Activated CD8-positive, alpha-beta T cell treated with anti-CD3 and anti-CD28 coated beads for 36 hours (primary cell): ENCODE measurements at places on chromosomes 11 and 22.

GRCh38 chr22:28379075-28379779, 300.4 kb downstream of the TTC28 start:
- peaks cover 4% of the 10 kb centered on the region for H3K4me1 ChIP-seq
- no peaks in the 10 kb centered on the region for H3K36me3 ChIP-seq
- H3K27me3 ChIP-seq = no peaks in the 10 kb centered on the region

GRCh38 chr11:75734491-75735180, 17.0 kb downstream of the MOGAT2 start:
- no peaks in the 10 kb centered on the region for H3K4me1 ChIP-seq
- H3K36me3 ChIP-seq = no peaks in the 10 kb centered on the region
- no peak for DNase-seq
- H3K27ac ChIP-seq = no peak overlapping the region
- H3K27me3 ChIP-seq = peaks cover 4% of the 10 kb centered on the region

DNA sequence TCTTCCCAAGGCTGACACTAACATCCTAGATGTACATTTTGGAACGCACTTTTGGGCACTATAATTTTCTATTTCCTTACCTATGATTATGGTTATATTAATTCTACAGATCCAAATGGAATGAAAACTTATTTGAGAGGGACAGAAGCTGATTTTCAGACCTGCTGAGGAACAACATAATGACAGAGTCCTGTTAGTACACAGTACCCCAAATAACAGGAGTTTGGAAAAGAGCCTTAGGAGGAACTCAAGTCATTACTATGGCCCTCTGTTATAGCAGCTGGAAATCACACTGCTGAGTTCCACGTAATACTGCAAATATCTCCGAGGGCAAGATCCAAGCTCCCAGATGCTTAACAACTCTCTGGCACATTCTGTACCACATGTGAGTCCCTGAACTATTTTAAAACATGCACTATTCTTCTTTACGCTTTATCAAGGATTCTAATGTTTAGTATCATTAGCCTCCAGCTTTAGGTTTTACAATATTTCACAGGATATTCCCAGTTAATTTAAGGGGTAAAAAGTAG, 1027.7 kb upstream of the CCDC90B start:
- no peaks in the 10 kb centered on the region for H3K36me3 ChIP-seq
- no peak overlapping the region for H3K4me3 ChIP-seq
- no peaks in the 10 kb centered on the region for H3K27me3 ChIP-seq
- no peak overlapping the region for H3K27ac ChIP-seq
- no peak for DNase-seq
- no peaks in the 10 kb centered on the region for H3K4me1 ChIP-seq

GRCh38 chr11:108662700-108663099, 2.2 kb upstream of the DDX10 start:
- H3K27me3 ChIP-seq = peaks cover 2% of the 10 kb centered on the region
- no peak for DNase-seq
- no peak overlapping the region for H3K27ac ChIP-seq
- no peak overlapping the region for H3K4me3 ChIP-seq
- peaks cover 17% of the 10 kb centered on the region for H3K36me3 ChIP-seq

DNA sequence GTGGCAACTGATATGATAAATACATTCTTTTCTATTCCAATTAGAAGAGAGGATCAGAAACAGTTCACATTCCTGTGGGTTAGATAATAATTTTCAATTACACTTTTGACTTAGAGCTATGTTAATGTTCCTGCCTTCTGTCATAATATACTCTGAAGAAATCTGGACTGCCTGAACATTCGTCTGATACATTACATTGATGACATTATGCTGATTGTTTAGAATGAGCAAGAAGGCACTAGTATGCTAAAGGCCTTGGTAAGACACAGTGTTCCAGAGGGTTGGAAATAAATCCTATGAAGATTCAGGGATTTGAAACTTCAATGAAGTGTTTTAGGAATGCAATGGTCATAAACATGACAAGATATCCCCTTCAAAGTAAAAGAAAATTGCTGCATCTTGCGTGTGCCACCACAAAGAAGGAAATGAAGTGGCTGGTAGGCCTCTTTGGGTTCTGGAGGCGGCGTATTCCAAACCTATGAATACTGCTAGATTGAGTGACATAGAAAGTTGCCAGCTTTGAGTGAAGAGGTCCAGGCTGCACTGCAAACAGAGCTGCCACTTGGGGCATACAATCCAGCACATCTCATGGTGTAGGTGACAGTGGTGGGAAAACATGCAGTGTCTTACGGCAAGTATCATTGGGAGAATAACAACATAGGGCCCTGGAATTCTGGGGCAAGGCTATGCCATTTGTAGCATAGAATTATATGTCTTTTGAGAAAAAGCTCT, 21.2 kb upstream of the PDE3B start:
- H3K27me3 ChIP-seq = no peaks in the 10 kb centered on the region
- no peak overlapping the region for H3K4me3 ChIP-seq
- peaks cover 68% of the 10 kb centered on the region for H3K36me3 ChIP-seq
- DNase-seq = peak; percentile 11
- peaks cover 75% of the 10 kb centered on the region for H3K4me1 ChIP-seq

GRCh38 chr11:77047007-77047927, 13.1 kb downstream of the B3GNT6 start:
- H3K4me3 ChIP-seq = peak overlapping the region; percentile 62
- DNase-seq = peak; percentile 89
- H3K27ac ChIP-seq = peak overlapping the region; percentile 52
- H3K4me1 ChIP-seq = peaks cover 13% of the 10 kb centered on the region
- no peaks in the 10 kb centered on the region for H3K36me3 ChIP-seq

DNA sequence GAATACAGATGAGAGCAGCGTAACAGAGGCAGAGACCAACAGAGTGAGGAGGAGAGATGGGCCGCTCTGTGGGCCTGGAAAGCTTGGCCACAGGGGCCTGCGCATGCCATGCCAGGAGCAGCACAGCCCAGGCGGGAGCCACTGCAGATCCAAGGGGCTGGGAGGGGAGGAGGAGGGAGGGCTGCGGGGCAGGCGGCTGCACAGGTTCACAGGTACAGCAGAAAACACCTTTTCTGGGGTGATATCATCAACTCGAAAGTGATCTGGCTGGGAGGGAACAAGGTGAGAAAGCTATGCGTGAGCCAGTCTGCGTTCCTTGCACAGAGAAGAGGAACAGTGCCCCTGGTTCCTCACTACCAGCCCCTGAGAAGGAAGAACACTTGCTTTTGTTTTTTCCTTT, 14.8 kb downstream of the VPS37C start:
- H3K4me3 ChIP-seq = no peak overlapping the region
- H3K27me3 ChIP-seq = no peaks in the 10 kb centered on the region
- H3K36me3 ChIP-seq = no peaks in the 10 kb centered on the region
- no peak for DNase-seq
- peak overlapping the region; percentile 41 for H3K27ac ChIP-seq

GRCh38 chr22:31262312-31263133, 29.8 kb downstream of the PIK3IP1 start:
- H3K36me3 ChIP-seq = peaks cover 26% of the 10 kb centered on the region
- H3K27me3 ChIP-seq = no peaks in the 10 kb centered on the region
- H3K4me3 ChIP-seq = no peak overlapping the region
- no peak overlapping the region for H3K27ac ChIP-seq
- no peak for DNase-seq
